ENCODE measurements at places on chromosomes 7 and 10.
A peak's percentile ranks its signal among the peaks of the same experiment; 100 is the strongest.

DNA sequence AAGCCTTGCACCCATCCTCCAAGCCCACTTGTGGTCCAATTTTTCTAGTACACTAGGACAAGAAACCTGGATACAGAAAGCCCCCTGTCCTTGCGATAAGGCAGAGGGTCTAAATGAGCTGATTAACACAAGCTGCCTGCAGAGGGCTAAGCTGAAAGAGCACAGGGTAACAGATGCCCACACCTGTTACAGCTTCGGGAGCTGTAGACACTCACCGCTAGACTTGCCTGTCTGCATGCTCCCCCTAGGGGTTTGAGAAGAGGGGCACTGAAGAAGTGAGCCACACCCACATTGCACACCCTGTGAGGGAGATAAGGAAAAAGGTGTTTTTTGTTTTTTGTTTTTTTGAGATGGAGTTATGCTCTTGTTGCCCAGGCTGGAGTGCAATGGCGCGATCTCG is 386.5 kb upstream of the AUTS2 start:
- peak; percentile 8 for DNase-seq

- DNase-seq = no peak
Measured at GRCh38 chr7:133398506-133398905, 145.6 kb downstream of the EXOC4 start.

- DNase-seq = no peak
Measured at GRCh38 chr7:124655990-124656389, 109.6 kb downstream of the GPR37 start.

DNA sequence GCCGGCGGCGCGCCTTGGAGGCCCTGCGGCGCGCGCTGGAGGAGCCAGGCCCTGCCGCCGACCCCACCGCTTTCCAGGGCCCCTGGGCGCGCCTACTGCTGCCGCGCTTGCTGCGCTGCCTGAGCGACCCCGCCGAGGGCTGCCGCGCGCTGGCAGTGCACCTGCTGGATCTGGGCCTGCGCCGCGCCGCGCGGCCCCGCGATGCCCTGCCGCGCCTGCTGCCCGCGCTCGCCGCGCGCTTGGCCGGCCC is 280 bp downstream of the DNAAF5 start:
- no peak for DNase-seq

GRCh38 chr7:151851145-151851751 is 25.7 kb downstream of the PRKAG2 start:
- no peak for DNase-seq

GRCh38 chr7:72037516-72037915 is 374.6 kb downstream of the CALN1 start:
- DNase-seq = no peak

- no peak for DNase-seq
Measured at GRCh38 chr7:109996927-109997326, 1094.0 kb upstream of the LRRN3 start.

DNA sequence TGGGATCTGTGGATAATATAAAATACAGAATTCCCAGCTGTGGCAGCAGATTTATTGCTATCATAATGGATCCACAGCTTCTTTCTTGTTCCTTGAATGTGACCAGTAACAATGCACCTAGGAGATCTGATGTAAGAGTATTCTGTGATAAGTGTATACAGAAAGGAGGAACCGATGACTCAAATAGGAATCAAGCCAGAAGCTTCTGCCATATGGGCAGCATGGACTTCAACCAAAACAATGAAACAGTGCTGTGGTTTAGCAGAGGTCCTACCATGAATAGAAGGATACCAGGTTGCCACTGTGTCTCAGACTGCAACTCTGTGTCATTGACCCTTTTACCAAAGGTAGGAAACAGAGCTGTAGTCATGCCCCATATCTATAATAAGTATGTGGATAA is 81.8 kb downstream of the PTPRZ1 start:
- peak; percentile 84 for DNase-seq

All from NCI-H226 (cell line).